ENCODE measurements at places on chromosomes 11 and 22.

- no peak for DNase-seq
Measured at GRCh38 chr22:39300186-39300830, 19.1 kb downstream of the RPL3 start.

DNA sequence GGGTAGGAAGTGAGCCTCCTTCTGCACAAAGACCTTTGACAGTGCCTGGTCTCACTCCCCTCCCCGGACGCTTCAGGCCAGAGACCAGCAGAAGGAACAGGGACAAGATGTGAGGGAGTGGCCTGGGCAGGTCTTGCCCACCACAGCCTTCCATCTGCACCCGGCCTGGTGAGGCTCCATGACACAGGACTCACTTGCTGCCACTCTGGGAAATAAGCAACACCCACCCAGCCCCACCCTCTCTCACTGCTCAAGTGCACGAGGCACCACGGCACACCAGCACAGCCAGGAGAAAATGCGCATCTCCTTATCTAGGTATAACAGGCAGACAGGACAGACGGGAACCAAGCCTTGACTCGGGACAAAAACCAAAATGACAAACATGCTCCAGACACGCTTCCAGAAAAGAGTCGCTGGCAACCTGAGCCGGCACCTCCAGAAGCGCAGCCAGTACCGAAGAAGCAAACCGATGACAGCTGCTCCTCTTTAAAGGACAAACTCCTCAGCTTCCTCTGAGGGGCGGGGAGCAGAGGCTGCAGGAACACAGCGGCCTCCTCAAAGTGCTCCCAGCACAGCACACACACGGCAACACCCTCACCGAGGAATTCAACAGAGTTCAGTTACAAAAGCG, 41.7 kb downstream of the BRD1 start:
- no peak for DNase-seq

- DNase-seq = peak; percentile 45
Measured at GRCh38 chr11:119338318-119338890, 2.3 kb downstream of the C1QTNF5 start.

DNA sequence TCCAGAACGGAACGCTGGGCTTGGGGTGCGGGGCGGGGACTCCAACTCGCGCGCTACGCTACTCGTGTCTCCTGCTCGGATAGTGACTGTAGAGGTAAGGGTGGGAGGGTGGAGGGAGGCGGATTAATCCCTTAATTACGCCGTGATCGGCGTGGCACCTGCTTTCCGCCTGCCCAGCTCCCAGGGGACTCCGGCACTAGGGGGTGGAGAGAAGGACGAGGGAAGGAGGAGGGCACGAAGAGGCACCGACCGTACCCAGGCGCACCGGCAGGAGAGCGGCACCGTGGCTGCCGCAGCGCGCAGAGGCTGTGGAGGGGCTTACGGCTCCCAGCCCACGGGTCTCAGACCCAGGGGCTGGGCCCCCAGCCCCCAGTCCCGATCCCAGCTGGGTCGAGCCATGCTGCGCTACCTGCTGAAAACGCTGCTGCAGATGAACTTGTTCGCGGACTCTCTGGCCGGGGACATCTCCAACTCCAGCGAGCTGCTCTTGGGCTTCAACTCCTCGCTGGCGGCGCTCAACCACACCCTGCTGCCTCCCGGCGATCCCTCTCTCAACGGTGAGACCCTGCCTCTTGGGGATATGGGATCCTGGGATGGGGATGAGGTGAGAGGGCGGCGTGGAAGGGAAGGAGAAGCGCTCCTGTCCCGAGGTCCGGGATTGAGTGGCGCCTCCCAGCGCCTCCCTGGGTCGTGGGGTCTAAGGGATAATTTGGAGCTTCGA, at the start of gene ROBO3:
Gene ROBO3, plus strand, starts transcription at position 252 of the 721 bp plus-strand sequence. Its CDS starts 146 bp downstream, at position 398.
- no peak for DNase-seq

GRCh38 chr11:121451986-121452608, at the start of gene SORL1:
Gene SORL1, plus strand, starts transcription at chr11:121452314. Its CDS starts 18 bp downstream, at chr11:121452332.
- DNase-seq = peak; percentile 54

- DNase-seq = no peak
Measured at GRCh38 chr11:36492724-36493304, 17.3 kb downstream of the TRAF6 start.

DNA sequence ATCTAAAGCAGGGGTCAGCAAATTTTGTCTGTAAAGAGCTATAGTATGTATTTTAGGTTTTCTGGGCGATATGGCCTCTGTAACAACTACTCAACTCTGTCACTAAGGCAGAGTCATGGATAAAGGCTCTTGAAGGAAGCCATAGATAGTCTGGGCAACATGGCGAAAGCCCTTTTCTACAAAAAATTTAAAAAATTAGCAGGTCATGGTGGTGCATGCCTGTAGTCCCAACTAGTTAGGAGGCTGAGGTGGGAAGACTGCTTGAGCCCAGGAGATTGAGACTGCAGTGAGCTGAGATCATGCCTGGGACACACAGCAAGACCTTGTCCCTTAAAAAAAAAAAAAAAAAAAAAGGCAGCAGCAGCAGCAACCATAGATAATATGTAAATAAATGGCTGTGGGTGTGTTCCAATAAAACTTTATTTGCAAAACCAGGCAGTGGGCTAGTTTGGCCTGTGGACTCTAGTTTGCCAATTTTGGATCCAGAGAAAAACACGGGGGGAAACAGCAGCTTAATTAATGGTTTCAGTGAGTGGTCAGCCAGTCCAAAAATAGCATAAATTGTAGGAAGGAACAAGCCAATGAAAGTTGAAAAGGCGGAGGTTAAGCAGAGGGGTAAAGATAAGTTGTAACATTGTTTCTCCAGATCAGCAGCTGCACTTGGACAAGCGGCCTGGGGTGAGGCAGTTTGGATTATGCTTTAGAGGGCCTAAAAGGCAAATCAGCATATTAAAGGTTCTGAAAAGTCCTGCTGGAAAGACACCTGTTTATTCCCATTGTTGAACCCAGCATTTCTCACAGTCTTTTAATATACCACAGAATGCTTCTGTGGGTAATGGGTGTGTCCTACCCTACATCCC, 62.6 kb downstream of the KIAA1671 start:
- DNase-seq = no peak

- no peak for DNase-seq
Measured at GRCh38 chr11:107151579-107151978, 133.3 kb upstream of the GUCY1A2 start.

- DNase-seq = no peak
Measured at GRCh38 chr22:41429232-41429950, 17.2 kb downstream of the TOB2 start.

GRCh38 chr11:95074792-95075563, 8.3 kb downstream of the SRSF8 start:
- no peak for DNase-seq

- DNase-seq = no peak
Measured at GRCh38 chr11:33651555-33651954, 49.1 kb downstream of the C11orf91 start.

GRCh38 chr22:23696326-23696851, 5.6 kb downstream of the RGL4 start:
- peak; percentile 39 for DNase-seq

- no peak for DNase-seq
Measured at GRCh38 chr11:66881451-66881835, 24.6 kb downstream of the LRFN4 start.

DNA sequence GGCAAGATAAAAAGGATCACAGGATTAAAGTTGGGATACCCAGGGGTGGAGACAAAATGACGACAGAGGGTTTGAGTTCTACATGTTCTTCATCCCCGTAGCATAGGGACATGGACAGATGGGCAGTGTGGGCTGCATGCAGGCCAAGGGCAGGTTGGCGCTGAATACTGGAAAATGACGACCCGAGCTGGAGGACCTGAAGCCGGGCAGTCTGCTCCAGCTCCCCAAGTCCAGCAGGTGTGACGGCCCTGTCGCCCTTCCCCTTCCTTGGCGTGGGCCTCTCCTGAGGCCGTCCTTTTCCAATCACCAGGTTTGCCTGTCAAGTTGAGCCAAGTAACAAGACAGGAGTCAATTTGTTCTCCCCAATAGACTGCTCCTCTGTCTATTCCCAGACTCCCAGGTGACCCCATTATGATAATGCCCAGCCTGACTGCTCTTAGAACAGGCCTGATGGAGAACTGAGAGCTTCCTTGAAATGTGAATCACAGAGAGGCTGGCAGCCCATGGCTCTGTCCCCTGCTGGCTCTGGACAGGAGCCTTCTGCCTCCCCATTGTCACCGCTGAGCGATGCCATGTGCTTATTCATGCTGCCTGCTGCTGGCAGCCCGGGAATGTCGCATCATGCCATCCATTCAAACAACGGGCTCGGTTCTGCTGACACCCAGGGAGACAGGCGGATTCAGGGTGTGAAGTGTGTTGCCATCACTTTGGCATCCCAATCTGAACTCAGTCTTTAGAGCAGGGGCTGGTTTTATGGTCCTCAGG, 392.1 kb downstream of the NTM start:
- no peak for DNase-seq

GRCh38 chr11:120932305-120932915, 91.5 kb upstream of the TBCEL start:
- DNase-seq = no peak

DNA sequence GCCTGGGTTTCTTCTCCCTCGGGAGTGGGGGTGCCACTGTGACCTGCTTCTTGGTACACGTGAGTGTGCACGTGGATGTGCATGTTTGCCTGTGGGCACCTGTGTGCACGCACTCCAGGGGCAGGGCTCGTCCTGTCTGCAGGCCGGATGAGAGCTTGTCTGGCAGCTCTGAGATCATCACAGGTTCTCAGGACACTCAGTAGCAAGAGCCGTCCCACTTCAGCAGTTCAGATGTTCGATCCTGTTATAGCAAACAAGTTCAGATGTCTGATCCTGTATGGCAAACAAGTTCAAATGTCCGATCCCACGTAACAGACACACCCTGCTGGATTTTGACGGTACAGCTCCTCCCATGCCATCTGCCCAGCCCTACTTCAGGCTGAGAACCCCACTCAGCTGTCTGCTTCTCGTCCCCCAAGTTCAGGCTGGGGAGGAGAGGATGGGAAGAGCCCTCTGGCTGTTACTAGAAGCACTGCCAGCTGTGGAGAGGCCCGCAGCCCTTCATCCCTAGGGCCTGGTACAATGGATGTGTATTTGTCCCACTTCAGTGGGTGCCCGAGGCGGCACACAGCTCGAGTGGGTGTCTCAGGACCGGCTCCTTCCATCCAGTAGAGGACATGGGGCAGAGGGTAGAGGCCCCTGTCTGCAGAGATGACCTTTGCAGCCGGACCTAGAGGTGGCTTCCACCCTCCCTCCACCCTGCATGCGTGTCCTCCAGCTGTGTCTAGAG, 1126.9 kb downstream of the BRD1 start:
- no peak for DNase-seq

- DNase-seq = no peak
Measured at GRCh38 chr11:75836417-75836816, 21.4 kb downstream of the UVRAG start.

- DNase-seq = no peak
Measured at GRCh38 chr22:40491990-40492631, 121.7 kb downstream of the SGSM3 start.

DNA sequence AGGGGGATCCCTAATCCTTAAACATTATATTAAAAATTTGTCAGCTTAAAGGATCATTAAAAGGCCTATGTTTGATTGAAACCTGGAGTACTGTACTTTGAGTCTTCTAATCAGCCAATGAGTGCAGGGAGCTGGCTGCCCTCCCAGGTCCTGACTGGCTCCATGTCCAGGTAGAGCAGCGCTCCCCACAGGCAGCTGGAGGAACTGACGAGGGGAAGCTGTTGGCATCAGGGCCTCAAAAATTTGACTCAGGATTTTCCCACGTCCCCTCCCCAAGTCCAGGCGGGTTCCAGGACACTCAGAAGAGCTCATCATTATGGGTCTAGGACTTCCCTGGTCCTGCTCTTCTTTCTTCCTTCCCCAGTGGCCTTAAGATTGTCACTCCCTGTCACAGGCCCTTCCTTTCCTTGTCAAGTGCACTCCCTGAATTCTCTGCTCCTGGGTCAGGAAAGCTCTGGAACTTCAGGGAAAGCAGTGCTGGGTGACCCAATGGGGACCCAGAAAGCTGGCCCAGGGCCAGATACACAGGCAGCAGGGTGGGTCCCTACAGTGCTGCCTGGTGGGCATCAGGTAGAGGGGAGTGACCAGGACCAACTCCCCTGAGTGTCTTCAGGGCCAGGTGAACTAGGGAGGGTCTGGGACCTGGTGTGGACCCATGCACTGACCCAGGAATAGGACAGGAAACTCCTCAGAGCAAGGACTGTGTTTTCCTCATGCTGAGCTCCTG, 65.5 kb downstream of the GGTLC2 start:
- no peak for DNase-seq

GRCh38 chr11:64989416-64989815, 7.4 kb downstream of the BATF2 start:
- DNase-seq = no peak

- DNase-seq = no peak
Measured at GRCh38 chr11:133695387-133695786, 149.9 kb downstream of the SPATA19 start.

DNA sequence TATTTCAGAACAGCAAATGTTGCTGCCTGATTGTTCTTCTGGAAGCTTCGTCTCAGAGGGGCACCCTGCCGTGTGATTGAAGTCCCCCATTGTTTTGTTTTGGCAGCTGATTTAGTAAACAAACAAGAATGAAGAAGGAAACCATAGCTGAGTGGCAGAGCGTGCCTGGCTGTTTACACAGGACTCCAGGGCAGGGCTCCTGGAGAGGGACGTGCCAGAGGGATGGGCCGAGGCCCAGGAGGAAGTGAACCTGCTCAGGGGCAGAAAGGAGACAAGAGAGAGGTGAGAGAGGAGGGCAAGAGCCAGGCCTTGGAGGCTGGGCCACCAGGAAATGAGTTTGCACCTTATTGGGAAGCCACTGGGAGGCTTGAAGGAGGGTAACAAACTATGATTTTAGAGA, 85.5 kb upstream of the B3GAT1 start:
- DNase-seq = no peak

DNA sequence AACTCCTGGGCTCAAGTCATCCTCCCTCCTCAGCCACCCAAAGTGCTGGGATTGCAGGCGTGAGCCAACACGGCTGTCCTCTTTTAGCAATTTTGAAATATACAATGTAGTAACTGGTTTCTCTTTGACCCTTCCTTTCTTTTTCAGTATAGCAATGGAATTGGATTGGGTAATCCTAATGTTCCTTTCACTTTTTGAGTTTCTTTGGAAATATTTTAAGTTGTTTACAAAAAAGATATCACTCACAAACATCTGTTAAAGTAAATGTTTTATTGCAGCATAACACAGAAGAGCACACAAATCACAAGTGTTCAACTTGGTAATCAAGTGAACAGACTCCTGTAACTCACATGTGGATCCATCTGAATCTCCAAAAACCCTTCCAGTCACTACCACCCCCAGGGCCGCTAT, 44.6 kb upstream of the EP300 start:
- DNase-seq = no peak

- no peak for DNase-seq
Measured at GRCh38 chr22:37195921-37196320, 7.9 kb upstream of the C1QTNF6 start.
